Activated naive CD8-positive, alpha-beta T cell treated with anti-CD3 and anti-CD28 coated beads, Interleukin-2, amount 50 U/mL, for 16 hours (primary cell): ENCODE measurements at places on chromosomes 1 and 21.

- DNase-seq, result no peak
These were observed 104.7 kb downstream of the HLCS start for GRCh38 chr21:36861595-36862323.

DNA sequence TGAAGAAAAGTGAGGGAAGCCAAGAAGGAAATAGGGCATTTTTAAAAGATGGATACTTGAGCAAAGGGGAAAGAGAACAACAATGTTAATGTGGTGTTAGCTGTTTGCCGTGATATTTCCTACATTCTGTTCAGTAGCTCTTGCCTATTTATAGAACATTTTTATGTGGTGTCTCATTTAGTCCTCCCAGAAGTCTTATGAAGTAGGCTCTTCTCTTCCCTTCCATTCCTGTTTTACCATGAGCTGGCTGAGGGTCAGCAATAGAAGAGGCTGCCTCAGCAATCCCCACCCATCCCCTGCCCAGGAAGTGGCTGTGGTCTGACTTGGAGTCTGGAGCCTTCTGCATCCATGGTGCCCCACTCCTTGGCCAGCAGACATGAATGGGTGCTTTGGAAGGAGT lies 60.1 kb downstream of the KIAA0040 start:
- DNase-seq, result no peak

- DNase-seq, result no peak
These were observed 41.8 kb upstream of the C1orf198 start for GRCh38 chr1:230909974-230910754.

- no peak for DNase-seq
These were observed 547 bp downstream of the FOXD2 start for GRCh38 chr1:47438165-47439016.

- no peak for DNase-seq
These were observed 495.6 kb upstream of the C1orf87 start for GRCh38 chr1:60569189-60569588.

DNA sequence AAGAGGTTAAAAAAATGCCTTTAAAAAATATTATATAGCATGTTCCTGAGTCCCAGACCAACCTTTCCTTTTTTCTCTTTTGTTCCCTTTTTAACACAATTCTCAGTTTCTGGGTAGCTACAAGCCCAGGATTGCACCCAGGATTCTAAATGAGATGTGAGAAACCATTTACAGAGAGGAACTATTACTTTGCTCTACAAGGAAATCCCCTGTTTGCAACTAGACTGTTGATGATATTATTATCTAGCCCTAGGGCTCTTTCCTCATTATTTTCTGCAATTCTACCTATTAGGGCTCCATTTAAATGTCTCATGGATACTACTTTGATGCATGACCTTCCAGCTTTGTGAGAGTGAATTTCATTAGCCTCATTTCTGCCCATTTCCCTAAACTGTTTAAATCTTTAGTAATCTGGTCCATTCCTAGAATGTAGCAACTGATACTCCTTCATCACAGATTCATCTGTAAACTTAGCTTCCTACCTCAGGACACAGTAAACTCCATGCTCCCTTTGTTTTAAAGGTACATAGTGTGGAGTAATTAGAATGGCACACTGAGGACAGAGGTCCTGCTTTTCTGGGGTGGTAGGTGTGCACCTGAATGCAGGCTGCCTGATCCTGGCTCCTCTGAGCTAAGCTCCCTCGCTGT lies 7.1 kb upstream of the KIF14 start:
- no peak for DNase-seq

GRCh38 chr1:3049164-3049563 lies 19.8 kb upstream of the PRDM16 start:
- no peak for DNase-seq

DNA sequence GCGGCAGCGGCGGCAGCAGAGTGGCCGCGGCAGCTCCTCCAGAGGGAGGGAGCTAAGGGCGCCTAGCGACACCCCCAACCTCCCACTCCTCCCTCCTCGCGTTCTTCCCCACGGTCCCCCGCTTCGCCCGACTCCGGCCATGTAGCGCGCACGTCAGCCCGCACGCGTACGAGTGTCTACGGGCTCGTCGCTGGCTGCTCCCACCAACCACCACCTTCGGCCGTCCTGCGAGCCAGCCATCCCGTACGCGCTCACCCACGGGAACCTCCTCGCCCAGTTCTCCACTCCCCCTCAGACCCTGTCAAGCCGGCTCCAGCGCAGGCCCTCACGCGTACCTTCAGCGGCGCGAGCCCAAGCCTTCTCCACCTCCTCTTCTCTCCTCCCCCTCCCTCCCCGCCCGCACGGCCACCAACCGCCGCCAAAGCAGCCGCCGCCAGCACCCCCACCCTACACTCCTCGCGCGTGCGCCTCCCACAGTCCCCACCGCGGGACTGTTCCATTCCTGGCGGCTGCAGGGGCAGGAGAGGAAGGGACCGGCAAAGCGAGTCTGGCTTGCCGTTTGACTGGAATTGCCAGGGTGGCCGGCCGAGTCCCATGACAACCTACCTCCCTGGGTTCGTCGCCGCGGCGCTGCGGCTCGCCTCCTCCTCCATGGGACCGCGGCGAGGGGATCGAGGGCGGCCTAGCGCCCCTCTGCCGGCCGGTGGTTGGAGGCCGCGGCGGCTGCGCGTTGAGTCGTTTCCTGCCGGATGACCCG lies at the start of gene YY1AP1:
Gene YY1AP1 (minus strand): TSS at position 451 of the 757 bp plus-strand sequence. CDS start 8,338 bp downstream, outside the sequence.
- DNase-seq, result peak; percentile 87

DNA sequence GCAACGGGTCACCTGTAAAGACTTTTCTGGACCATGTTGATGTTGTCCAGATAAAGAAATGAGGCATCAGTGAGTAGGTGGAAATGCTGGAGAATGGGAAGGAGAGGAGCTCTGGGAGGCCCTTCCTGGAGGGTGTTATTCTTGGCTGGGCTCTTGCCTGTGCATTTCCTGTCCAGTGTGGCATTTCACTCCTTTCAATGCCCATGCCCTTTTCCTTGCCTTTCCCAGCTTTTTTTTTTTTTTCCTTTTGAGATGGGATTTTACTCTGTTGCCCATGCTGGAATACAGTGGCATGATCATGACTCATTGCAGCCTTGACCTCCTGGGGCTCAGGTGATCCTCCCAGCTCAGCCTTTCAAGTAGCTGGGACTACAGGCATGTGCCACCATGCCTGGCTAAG lies 11.8 kb downstream of the NOS1AP start:
- no peak for DNase-seq

GRCh38 chr1:110003747-110004428 lies 19.3 kb downstream of the AHCYL1 start:
- DNase-seq, result no peak

- DNase-seq, result peak; percentile 7
These were observed 146.0 kb upstream of the JUN start for GRCh38 chr1:58929671-58930325.

DNA sequence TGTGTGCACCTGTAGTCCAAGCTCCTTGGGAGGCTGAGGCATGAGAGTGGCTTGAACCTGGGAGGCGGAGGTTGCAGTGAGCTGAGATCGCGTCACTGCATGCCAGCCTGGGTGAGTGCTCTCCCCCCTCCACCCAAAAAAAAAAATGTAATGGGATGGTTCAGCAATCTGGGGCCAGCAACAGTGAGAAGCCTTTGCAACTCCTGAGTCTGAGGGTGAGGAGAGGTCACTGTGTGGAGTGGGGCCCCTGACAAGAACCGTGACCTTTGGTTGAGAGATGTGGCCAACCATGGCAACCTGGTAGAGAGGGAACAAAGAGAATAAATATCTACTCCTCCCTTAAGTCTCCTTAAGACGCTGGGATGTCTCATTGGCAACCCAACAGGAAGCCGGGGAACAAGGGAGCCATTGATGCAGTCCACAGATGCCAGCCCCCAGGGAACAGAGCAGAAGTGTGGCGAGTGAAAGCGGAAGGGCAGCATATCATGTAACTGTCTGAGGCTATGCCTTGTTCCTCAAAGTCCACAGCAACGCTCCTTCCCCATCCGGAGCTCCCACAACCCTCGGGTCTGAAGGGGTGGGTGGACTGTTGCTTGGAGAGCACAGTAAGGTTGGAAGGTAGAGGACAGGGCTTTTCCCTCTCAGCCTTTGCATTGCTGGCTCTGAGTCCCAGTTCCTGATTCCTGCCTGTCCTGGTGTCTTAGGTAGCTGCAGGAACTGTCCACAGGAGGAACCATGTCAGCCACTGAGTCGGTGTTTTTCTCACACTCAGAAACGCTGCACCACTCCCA lies 8.3 kb downstream of the TRNP1 start:
- no peak for DNase-seq

DNA sequence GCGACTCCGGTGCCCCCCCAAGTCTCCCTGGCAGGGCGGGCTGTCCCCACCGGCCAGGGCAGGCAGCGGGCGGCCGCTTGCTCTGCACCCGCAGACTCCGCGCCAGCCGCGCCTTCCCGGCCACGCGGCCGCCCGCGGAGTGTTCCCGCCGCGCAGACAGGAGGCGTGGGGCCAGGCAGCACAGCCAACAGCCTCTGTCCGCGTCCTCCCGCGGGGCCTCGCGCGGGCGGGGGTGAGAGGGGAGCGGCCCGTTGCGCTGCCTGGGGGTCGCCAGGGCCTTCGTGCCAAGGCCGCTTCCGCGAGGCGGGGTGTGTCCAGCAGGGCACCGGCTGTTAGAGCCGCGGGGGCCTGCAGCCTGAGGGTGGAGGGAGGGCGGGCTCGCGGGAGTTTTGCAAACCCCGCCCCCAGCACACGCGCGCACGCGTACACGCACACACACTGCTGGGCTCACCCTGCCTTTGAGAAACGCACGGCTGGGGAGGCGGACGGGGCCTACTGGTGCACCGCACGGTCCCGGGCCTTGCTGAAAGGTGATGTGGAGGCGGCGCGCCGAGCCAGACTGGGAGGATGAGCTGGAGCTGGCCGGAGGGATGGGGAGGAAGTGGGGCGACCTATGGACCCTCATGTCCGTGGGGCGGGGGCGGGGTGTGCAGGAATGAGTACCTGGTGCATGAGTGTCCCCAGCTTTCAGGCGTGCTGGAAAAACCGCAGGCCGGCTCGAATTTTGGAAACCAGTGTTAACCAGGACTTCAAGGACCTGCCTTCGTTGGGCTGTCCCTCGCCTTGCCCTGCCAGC lies 41.5 kb downstream of the KIAA1614 start:
- DNase-seq, result peak; percentile 38

DNA sequence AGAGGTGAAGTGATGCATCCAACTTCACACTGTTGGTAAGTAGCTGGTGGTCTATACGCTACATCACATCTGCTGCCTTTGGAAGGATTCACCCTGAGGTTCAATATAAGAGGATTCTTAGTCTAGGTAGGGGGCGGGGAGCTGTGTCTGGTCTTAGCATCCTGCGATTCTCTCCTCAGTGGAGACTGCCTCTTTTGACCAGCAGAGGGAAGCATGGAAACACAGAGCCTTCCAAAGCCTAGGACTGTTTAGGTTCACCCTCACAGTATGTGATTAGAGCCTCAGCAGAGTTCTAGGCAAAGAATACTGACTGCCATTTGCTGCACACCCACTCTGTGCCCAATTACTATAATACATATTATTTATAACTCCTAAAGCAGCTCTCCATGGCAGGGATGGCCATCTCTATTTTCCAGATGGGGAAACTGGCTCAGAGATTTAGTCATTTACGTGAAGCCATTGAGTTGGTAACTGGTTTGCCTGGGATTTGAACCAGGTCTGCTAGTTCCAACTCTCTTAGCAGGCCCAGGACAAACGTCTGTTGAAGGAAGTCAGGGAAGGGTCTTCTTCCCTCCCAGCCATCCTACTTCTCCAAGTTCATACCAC lies 28.9 kb upstream of the EFCAB14 start:
- DNase-seq, result no peak

- DNase-seq, result no peak
These were observed 64.1 kb upstream of the LAX1 start for GRCh38 chr1:203700901-203701300.

DNA sequence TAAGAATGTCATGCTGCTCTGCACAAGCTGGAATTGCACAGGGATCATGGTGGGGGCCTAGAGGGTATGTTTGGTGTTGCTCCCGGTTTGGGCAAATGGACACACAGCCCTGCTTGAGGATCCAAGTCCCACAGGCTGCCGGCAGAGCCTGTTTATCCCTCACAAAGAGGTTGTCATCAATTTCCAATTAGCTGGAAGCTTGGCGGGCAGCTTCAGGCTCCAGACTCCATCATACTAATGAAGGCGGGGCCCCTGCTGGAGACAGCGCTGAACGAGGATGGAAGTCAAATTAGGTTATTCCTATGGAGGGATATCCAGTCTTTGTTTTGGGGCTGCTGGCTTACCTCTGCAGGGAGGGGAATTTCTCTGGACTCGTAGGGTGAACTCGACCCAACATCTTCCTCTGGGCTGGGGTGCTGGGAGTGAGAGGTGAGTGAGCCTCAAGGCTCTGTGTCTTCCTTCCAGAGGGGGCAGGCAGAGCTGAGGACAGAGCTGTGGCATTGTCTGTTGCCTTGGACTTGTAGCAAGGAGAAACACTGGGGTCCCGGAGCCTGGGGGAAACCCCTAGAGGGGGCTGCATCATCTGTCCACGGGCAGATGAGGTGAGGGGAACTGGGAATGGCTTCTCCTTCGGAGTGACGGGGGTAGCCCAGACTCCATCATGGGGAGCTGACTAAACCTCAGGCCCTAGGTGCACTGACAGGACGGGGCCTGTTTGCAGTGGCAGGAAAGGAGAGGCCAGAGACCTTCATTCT lies 24.9 kb upstream of the PARP1 start:
- no peak for DNase-seq

DNA sequence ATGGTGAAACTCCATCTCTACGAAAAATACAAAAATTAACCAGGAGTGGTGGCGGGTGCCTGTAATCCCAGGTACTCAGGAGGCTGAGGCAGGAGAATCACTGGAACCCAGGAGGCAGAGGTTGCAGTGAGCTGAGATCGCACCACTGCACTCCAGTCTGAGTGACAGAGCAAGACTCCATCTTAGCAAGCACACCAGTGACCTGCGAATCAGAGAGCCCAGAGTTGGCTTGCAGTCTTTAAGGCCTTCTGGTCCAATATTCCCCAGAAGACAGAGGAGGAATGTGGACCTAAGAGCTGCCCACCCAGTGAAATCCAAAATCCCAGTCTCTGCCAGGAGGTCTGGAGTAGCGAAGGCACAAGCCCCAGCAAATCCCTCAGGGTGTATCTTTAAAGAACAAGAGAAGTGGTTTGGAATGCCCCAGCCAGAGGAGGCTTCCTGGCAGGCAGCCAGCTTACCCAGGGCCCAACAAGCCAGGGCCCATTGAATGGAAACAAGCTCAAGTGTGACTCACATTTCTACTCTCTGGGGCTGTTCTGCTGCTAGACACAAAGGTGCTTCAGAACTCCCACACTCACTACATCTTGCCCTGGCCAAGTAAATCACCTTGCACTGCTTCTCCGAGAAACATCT lies 23.9 kb downstream of the GPR161 start:
- DNase-seq, result peak; percentile 20

GRCh38 chr1:229184066-229184465 lies 86.8 kb upstream of the RAB4A start:
- no peak for DNase-seq

- DNase-seq, result no peak
These were observed 49.6 kb downstream of the SLC37A1 start for GRCh38 chr21:42563261-42563660.

GRCh38 chr1:162530307-162530987 lies 31.1 kb upstream of the UAP1 start:
- no peak for DNase-seq
